Small intestine (tissue), 16 donors: ENCODE measurements at places on chromosomes 16 and 17. TPM values are rescaled to one million over a fixed set of nuclear protein-coding genes. Genes with fewer than 3 reads are reported as not detected.

The ABCC12 gene
- polyA plus RNA-seq, result not detected

DNA sequence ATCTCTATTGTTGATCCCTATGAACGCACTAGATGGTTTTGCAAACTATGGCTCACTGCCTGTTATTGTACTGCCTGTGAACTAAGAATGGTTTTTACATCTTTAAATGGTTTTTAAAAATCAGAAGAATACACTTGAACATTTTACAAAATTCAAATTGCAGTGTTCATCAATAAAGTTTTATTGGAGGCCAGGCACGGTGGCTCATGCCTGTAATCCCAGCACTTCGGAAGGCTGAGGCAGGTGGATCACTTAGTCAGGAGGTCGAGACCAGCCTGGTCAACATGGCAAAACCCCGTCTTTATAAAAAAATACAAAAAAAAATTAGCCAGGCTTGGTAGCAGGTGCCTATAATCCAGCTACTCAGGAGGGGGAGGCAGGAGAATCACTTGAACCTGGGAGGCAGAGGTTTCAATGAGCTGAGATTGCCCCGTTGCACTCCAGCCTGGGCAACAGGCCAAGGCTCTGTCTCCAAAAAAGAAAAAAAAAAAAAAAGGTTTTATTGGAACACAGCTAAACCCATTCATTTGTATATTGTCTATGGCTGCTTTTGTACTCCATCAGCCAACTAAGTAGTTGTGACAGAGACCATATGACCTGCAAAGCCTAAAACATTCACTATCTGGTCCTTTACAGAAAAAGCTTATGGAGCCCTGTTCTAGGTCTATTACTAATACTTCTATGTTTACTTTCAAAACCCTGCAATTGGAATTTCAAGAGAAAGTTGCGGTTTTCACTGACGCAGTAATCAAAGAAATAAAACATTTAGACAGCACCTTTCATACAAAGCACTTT, 18.9 kb downstream of the IKZF3 start:
- no peak for DNase-seq

DNA sequence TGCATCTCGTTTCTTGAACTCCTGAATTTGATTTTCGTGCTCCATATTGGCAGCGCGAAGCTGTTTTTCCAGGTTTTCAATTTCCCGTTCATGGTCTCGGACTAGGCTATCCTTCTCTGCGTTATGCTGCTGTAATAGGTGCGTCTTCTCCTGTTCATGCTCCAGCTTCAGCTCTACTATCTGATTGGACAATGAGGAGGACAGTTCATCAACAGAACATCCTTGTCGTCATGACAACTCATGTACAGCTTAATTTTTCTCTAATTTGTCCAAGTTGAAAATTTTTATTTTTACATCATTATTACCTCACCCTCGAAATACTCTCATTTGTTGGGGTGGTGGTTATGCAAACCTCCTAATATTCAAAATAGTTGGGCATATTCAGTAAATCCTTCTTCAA, 289.8 kb downstream of the CEP112 start:
- DNase-seq, result no peak

- no peak for DNase-seq
Observed at GRCh38 chr16:31265329-31266245, 5.8 kb downstream of the ITGAM start.

GRCh38 chr17:73835605-73836004, 191.4 kb upstream of the SDK2 start:
- no peak for DNase-seq

- DNase-seq, result no peak
Observed at GRCh38 chr16:27781195-27781524, 231.2 kb downstream of the KATNIP start.

GRCh38 chr16:77970371-77970770, 52.0 kb upstream of the CLEC3A start:
- DNase-seq, result no peak

- no peak for DNase-seq
Observed at GRCh38 chr17:69870751-69871199, 204.2 kb upstream of the KCNJ16 start.

The MPP3 gene
- 3.1 TPM for polyA plus RNA-seq
